NCI-H1930 (cell line): ENCODE measurements at places on chromosomes 2 and 18.

DNA sequence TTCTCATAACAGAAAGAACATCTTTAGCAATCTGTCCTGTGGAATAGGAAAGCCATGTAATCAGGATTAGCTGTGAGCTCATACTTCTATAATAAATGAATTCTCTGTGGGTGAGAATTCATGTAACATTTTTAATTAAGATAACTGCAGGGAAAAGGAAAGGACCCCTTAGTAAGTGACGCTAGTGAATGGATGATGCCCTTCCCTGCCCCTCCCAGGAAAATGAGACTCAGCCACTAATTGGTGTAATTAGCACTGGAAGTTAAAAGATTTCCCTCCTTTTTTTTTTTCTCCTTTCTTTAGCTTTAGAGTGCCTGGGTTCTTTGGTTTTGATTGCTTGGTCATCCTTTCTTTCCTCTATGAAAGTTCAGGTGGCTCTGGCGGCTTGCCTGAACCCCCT, 90.3 kb downstream of the VWA3B start:
- DNase-seq = no peak

GRCh38 chr18:65587491-65587890, 163.3 kb upstream of the CDH7 start:
- no peak for DNase-seq

DNA sequence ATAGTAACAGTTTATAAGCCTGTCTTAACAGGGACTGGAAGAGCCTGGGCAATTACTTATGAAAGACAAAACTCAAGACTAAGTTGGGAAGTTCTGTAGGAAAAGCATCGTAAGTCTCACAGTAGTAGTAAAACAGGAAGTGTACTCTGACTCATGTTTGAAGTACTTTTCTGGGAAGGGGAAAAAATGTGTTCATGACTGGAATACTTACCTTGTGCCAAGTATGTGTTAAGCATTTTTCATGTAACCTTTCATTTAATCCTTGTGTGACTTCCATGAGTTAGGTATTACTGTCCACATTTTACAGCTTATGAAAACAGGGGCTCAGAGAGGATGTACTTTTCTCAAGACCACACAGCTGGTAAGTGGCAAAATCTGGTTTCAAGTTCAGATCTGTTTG, 13.7 kb upstream of the SKOR2 start:
- no peak for DNase-seq

DNA sequence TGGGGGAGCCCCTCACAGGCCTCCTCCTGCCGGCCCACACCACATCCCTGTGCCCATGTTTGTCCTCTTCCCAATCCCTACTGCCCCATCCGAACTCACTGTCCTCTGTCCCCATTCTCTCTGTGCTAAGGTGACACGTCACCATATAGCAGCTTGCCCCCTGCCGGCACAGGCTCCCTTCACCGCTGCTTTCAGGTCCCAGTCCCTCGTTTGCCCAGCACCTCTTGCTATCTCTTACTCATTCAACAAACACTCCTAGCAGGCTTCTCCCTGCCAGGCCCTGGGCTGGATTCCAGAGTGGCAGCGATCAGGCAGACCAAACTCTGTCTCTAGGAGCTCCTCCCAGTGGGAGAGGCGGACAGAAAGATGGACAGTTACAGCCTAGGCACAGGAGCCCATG, 74.3 kb downstream of the TFCP2L1 start:
- DNase-seq = no peak

- DNase-seq = no peak
Observed at GRCh38 chr2:24628746-24629145, 137.7 kb downstream of the NCOA1 start.

- no peak for DNase-seq
Observed at GRCh38 chr2:85111819-85112281, 21.3 kb upstream of the TCF7L1 start.

- no peak for DNase-seq
Observed at GRCh38 chr2:32824070-32824809, 122.5 kb upstream of the LTBP1 start.

DNA sequence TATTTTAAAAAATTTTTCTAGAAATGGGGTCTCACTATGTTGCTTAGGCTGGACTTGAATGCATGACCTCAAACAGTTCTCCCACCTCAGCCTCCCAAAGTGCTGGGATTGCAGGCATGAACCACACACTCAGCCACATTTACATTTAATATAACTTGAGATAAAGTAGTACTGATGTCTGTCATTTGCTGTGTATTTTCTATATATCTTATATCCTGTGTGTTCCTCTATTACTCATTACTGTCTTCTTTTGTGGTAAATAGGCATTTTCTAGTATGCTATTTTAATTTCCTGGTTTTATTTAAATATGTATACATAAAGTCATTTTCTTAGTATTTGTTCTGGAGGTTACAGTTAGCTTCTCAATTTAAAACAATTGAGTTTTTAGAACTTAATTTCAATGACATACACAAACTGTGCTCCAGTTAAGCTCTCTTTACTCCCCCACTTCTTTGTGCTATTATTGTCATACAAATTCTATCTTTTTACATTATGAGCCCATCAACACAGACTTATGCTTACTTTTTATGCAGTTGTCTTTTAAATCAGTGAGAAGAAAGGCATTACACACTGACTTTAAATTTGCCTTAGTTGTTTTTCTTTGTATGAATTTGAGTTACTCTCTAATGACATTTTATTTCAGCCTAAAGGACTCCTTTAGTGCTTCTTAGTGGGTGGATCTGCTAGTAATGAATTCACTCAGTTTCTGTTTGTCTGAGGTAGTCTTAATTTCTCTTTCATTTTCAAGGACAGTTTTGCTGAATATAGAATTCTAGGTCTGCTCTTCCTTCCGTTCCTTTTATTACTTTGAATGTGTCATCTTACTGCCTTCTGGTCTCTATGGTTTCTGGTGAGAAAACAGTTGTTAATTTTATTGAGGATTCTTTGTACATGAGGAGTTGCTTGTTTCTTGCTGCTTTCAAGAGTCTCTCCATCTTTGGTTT, 6.2 kb upstream of the INPP4A start:
- DNase-seq = no peak

DNA sequence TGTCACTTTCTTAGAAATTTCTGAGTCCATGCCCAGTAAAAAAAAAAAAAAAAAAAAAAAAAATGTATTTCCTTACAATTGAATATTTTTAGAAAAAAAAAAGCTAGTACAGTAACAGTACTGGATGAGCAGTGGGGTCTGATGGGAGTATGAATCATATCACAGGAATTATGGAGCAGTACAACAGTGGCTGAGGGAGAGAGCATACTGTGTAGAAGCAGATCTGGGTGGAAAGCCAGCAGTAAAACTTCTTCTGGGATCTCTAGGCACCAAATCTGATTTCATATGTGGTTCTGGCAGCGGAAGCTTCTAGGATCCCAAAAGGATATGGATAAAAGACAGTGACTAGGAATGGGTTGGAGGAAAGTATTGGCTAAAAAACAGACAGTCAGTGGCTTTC, 414.9 kb upstream of the FSHR start:
- DNase-seq = no peak

- DNase-seq = no peak
Observed at GRCh38 chr2:158337018-158337417, 119.5 kb downstream of the CCDC148 start.

GRCh38 chr18:53458944-53459580, 765.4 kb downstream of the MBD2 start:
- no peak for DNase-seq

GRCh38 chr2:70340761-70341476, 39.1 kb upstream of the FAM136A start:
- no peak for DNase-seq

DNA sequence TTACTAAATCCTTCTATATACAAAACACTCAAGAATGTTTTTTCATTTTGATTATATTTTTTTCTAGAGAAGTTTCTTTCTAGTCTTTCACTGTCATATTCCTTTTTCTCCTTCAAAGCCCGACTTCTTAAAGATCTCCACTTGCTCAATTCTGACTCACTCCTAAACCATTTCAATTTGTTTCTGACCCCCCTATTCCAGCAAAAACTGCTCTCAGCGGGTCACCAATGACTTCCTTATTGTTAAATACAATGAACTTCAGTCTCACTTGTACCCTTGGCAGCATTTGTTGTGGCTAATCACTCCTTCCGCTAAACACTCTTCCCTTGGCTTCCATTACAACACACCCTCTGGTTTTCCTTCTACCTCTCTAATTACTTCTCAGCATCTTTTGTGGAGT, 111.1 kb upstream of the RBBP8 start:
- DNase-seq = no peak

- DNase-seq = no peak
Observed at GRCh38 chr18:46301081-46301480, 196.9 kb downstream of the HAUS1 start.

- DNase-seq = no peak
Observed at GRCh38 chr2:68379184-68379708, 14.2 kb downstream of the PLEK start.

DNA sequence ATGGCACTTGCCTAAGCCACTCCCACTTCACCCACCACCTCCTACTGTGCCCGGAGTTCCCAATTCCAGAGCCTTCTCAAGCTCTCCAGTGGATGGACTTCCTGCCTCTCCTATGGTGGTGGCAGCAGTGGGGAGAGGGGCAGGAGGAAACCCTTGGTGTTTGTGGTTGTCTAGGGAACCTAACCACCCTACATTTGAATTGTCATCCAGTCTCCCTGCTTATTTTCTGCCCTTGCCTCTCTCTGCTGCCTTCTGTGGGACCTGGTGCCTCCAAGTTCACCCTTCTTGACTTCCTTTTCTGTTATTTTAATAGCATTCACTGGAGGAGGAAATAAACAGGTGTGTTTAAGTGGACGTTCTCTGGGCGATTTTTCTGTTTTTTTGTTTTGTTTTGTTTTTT, 50.0 kb upstream of the HPCAL1 start:
- no peak for DNase-seq
